ENCODE measurements at places on chromosomes 16 and 17.
A peak's percentile ranks its signal among the peaks of the same experiment; 100 is the strongest.

- DNase-seq: no peak
Observed at GRCh38 chr16:50967827-50968612, 183.1 kb downstream of the SALL1 start.

DNA sequence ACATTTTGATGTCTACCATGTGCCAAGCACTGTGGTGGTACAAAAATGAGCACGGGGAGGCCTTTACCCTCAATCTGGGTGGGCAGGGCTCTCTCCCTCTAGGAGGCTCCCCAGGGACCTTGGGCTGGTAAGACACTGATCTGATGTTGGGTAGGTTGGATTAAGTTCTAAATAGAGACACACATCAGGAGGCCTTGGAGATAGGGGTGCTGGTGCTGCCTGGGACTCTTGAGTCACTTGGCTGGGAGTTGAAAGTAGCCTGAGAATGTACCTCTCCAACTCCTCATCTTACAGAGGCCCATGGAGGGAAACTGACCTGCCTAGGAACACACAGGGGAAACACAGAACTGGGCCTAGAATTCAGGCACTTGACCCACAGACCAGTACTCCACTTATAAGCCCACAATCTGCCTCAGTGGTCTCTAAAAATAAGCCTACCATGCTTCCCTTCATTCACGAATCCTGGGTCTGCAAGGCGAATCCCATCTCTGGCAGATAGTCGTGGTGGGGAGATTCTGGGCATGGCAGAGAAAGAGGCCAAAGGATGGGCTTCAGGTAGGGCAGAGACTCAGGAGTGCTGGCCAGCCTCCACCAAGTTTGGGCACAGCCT is 1.8 kb upstream of the NEUROD2 start:
- no peak for DNase-seq

GRCh38 chr17:15999141-15999973 is at the start of the genes TTC19 and ZSWIM7:
TTC19 (plus strand) TSS chr17:15999824; CDS start chr17:15999849, 25 bp downstream.
ZSWIM7 (minus strand) TSS chr17:15999704; CDS start chr17:15999594, 110 bp downstream.
- peak; percentile 94 for DNase-seq

DNA sequence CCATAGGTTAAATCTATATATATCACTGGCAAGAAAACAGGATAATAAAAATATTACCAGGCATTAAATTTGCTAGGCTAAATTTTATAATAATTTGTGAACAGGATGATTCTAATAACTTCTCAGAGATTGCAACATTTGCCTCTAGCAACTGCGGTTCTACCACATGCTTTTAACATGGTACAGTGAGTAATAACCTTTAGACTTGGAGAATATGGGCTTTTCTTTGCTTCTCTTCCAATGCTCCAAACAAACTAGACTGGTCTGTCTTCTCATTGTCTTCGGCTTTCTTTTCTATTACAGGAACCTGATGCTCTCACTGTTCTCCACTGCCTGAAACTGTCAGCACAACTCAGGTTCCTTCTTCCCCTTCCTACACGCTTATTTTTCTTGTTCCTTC is 80.6 kb downstream of the CA4 start:
- DNase-seq: no peak

DNA sequence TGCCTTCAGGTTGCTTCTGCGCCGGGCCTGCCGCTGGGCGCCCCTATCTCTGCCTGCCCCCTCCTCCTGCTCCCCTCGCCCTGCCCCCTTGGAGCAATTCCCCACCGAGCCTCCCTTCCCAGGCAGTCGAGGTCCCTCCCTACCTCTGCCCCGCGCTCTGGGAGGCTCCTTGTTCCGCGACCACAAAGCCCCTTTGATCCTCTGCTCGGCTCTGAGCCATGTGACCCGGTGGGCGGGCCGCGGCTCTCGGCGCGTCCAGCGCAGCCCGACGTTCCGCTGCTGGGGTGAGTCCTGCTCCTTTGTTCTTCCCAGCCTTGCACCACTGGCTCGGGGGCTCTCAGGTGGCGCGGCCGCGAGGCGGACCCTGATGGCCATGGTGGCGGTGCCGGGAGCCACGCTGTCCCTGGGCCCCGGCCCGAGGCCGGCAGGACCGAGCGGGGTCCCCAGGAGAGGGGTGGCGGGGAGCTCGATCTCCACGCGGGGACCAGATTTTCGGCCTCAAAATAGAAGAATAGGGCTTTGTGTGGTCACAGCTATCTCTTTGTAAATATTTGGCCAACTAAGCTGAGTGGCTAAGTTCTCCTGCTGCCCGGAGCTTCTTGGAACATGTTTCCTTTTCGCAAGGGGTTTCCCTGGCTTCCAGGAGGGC is 310.6 kb downstream of the SEC14L1 start:
- peak; percentile 55 for DNase-seq

GRCh38 chr17:39820541-39820940 is 43.6 kb downstream of the IKZF3 start:
- DNase-seq: no peak

GRCh38 chr16:17949141-17949981 is 387.2 kb downstream of the NPIPA8 start:
- no peak for DNase-seq

DNA sequence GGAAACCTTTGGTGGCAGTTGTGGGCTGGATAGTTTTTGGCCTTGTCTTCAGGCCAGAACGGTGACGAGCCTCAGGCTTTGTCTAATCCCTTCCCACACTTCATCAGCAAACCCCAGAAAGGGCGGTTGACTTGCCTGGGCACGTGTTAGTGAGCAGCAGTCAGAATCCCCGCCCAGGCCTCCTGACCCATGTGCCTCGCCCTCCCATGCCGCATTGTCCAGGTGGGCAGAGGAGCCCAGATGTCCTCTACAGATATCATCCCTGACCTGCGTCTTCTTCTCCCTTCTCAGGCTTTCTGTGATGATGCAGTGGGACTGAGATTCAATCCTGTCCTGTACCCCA is 82.5 kb downstream of the OR1D5 start:
- no peak for DNase-seq

- no peak for DNase-seq
Observed at GRCh38 chr17:35536664-35537171, 760 bp downstream of the SLFN12L start.

- peak; percentile 37 for DNase-seq
Observed at GRCh38 chr16:87635541-87636049, 33.3 kb downstream of the JPH3 start.

- DNase-seq: no peak
Observed at GRCh38 chr17:77628035-77628434, 330.5 kb upstream of the TNRC6C start.

- DNase-seq: peak; percentile 82
Observed at GRCh38 chr17:2398655-2399571, 1.9 kb downstream of the MNT start.

DNA sequence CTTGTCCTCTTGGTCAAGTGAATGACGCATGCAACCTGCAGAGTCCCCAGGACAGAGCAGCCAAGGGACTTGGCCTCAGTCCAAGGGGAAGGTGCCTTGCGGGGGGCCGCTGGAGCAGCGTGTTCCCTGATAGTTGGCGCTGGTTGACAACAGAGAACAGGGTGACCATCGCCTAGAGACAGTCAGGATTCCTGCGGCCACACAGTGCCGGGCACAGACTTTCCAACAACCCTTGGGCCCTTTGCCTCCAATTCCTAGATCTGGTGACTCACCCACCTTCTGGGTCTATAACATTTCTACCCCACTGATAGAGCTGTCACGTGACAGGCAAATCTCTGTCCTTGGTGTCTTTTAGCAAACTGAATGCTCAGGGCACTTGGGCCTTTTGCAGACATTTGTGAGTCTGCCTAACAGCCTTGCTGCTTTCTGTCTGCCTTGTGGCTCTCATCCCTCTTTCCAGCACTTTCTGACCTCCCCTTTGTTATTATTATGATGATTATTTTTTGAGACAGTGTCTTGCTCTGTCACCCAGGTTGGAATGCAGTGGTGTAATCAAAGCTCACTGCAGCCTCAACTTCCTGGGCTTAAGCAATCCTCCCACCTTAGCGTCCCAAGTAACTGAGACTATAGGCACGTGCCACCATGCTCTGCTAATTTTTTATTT is 11.9 kb upstream of the TEDC2 start:
- DNase-seq: peak; percentile 71

GRCh38 chr17:78576389-78577112 is 645 bp downstream of the DNAH17 start:
- no peak for DNase-seq

DNA sequence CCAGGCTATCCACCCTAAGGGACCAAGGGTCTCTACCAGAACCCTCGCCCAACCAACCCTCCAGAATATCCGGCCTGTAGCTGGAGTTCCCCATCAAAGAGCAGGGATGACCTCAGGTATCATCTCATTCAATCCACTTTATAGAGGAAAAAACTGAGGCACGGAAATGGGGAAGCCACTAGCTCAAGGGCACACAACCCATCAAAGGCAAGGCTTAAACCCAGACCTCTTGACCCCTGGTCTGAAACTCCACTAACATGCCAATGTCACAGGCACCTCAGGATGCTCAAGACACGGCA is 1.6 kb downstream of the TBC1D10B start:
- no peak for DNase-seq

- DNase-seq: peak; percentile 85
Observed at GRCh38 chr17:64133546-64134215, 3.7 kb upstream of the ERN1 start.

- peak; percentile 86 for DNase-seq
Observed at GRCh38 chr17:42681976-42682721, at the start of gene CNTNAP1. CNTNAP1 (plus strand) TSS chr17:42682531; CDS start chr17:42682830, 299 bp downstream.

DNA sequence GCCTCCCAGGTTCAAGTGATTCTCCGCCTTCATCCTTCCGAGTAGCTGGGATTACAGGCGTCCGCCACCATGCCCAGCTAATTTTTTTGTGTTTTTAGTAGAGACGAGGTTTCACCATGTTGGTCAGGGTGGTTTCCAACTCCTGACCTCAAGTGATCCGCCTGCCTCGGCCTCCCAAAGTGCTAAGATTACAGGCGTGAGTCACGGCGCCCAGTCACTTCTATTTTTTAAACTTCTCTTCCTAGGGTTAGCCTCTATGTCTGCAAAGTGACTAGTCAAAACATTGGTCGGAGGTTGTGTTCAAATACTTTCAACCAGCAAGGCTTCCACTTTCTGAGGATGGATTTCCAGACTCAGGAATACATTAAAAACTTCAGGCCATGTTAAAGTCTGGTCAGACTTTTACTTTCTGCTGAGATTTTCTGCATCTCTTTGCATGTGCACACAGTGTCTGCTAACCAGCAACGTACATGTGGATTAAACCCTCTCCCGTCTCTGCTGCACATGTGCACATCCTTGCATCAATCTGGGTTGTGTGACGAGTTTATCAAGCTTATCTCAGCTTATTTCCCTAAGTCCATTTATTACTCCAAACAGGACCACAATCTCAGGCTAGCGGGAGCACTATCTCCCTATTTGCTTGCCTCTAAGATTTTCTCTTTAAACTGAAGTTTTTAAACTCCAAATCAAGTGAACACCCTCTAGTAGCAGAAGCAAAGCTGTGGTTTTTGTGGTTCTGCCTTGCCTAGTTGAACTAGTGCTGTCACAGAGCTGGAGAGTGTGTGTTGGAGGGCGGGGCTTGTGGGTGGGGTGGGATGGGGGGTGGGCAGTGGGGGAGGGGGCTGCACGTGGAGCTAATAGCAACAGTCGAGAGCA is 525.2 kb upstream of the GOT2 start:
- DNase-seq: no peak

Data from cardiac fibroblast (primary cell).